Ovary (tissue), 10 donors: ENCODE measurements at places on chromosomes 11 and 22. TPM values are rescaled to one million over a fixed set of nuclear protein-coding genes. Genes with fewer than 3 reads are reported as not detected.

DNA sequence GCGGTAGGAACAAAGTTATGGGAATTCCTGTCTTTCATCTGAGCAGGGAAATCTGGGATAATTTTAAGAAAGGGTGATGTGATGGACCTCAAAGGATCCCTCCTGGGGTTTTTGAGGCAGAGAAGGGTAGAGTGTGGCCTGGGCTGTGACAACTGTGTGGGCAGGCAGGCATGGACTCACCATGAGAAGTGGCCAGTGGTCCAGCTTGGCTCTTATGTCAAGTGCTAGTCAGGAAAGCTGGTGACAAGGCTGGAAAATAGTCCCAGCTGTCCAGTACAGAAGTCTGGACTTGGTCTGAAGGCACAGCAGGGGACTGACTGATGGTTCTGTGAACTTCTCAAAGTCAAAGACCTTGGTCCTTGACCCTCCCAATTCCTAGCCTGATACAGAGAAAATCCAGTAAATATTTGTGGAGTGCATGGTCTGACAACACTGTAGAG lies 1.7 kb downstream of the PPFIBP2 start:
- no peak for DNase-seq

DNA sequence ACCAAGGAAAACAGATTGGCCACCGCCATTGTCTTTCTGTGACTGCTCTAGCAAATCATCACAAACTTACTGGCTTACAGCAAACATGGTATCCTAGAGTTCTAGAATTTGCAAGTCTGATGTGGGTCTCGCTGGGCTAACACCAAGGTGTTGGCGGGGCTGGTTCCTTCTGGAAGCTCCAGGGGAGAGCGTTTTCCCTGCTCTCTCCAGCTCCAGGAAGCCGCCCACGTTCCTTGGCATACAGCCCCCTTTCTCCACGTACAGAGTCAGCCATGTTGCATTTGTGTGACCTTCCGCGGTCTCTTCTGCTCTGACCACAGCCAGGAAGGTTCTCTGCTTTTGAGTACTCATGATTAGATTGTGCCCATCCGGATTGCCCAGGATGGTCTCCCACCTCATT lies 27.5 kb downstream of the TBC1D22A start:
- no peak for DNase-seq

DNA sequence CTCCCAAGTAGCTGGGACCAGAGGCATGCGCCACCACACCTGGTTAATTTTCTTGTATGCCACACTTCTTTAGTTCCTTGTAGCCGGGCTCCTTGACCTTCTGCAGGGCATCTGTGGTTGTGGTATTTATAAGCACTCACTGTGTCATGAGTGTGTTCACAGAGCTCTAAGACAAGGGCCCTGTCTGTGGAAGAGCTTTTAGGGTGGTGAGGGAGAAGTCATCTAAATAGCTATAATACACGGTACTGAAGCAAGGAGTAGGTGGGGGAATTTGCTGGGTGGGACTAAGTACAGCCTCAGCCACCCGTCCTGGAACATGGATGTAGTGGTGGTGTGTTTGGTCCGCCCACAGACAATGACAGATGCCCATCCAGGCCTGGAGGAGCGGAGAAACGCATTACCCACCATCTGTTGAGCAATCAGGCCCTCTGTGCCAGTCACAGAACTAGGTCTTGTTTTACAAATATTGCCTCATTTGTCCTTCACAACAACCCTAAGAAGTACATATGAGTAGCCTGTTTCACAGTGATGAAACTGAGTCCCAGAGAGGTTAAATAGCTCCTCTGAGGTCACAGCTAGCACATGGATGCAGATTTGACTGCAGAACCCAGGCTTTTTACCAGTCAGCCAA lies 10.1 kb downstream of the ACO2 start:
- no peak for DNase-seq

HSPB2 gene
- total RNA-seq = not detected

MAJIN gene
- total RNA-seq = not detected
